NCI-H460 (cell line): ENCODE measurements at places on chromosomes 2 and 18. TPM values are rescaled to one million over a fixed set of nuclear protein-coding genes. Genes with fewer than 3 reads are reported as not detected.

DNA sequence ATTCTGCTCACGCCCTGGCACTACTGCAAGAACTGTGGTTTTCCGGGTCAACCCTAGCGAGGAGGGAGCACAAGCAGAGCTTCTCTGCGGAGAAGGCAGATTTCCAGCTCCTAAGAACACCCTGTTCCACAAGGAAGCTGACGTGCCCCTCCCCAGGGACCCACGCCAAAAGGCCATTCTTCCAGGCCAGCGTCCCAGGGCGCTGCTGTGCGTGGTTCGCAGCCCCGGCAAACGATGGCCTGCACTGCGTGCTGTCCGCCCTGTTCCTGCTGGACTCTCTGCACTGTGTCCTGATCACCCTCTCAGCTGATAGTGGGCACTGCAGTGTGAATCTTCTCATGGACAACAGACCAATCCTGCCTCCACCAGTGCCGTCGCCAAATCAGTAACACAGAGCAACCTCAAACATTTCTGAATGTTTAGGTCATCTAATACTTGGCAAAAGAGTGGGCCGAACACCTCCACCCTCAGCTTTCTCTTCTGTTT, 49.1 kb downstream of the ADI1 start:
- DNase-seq, result no peak

The COLEC11 gene
- total RNA-seq, result 0.66 and 1.1 TPM in 2 replicates

The PSMA8 gene
- total RNA-seq, result not detected in 2 replicates

- peak; percentile 72 for DNase-seq
Measured at GRCh38 chr2:233443511-233444183, 89.4 kb downstream of the DGKD start.

GRCh38 chr18:6509832-6510231, 95.1 kb upstream of the L3MBTL4 start:
- no peak for DNase-seq

- DNase-seq, result no peak
Measured at GRCh38 chr2:99602476-99602875, 112.7 kb upstream of the REV1 start.

The CNDP2 gene
- 72.0 and 105 TPM in 2 replicates for total RNA-seq

The PIGN gene
- 32.4 and 37.5 TPM in 2 replicates for total RNA-seq

DNA sequence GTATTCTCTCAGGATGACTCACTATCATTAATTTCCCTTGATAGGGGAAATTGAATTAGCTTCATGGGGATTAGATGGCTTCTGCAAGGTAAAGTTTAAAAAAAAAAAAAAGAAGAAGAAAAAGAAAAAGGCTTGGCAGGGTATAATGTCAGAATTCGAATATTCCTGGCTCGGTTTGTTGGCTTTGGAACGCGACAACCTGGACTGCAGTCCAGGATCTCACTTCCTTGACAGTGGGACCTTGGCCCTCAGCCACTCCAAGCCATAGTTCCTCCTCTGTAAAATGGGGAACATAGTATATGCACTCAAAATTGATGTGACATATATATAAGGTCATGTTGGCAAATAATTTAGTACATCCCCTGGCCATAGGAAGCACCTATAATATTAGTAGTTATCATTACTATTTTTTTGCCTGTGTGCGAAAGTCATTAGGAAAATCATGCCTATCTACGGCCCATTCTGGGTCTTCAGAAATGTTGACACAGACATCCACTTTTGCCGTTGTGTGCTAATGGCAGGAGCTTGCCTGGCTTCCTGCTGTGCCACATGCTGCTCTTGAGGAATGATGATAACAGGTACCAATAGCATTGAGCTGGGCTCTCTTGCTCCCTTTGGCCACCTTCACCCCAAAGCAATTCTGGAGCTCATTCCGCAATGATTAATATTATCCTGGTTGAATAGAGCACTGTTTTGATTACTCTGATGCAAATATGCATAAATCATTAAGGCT, 97.9 kb downstream of the MTCL1 start:
- no peak for DNase-seq

DNA sequence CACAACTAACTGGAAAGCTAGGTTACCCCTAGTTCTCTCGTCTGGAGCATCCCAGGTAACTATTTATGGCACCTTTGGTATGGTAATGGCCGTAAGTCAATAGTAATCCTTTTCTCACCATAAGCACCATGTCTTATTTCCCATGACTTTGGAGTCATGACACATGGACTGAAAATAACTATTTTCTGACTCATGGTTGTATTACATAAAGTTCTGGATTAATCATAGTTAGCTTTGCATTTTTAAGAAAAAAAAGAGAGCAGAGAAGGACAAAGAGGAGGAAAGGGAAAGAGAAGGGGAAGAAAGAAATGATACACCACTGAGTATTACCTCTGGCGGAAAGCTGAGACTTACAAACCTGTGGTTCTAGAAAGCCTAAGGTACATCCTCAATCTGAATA, 99.3 kb downstream of the BIN1 start:
- no peak for DNase-seq

The GCFC2 gene
- total RNA-seq, result 34.8 and 44.3 TPM in 2 replicates

GRCh38 chr2:216796115-216796840, 63.6 kb downstream of the TNP1 start:
- DNase-seq, result no peak

DNA sequence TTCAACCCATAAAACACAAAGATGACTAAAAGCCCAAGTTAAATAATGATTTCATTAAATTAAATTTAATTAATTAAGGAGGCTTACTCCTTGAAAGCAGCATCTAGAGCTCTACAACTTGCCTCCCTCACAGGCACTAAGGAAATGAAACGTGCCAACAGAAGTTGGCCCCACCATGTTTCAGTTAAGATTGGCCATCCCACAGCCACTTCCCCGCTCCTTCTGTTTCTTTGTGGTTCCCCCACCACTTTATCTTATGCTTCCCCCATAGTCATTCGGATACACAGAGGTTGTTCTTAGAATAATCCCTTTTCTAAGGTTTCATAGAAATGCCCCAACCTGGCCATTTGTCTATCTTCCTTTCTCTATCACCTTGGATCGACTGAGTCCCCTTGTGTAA, 101.6 kb upstream of the RIOK3 start:
- DNase-seq, result no peak
